ENCODE measurements at places on chromosomes 6 and 20. TPM values are rescaled to one million over a fixed set of nuclear protein-coding genes. Genes with fewer than 3 reads are reported as not detected.

GRCh38 chr6:29567991-29568390, 8.5 kb upstream of the UBD start:
- no peak overlapping the region for H3K27ac ChIP-seq
- no peak for DNase-seq
- H3K36me3 ChIP-seq = no peaks in the 10 kb centered on the region
- peaks cover 54% of the 10 kb centered on the region for H3K27me3 ChIP-seq
- no peaks in the 10 kb centered on the region for H3K4me1 ChIP-seq

DNA sequence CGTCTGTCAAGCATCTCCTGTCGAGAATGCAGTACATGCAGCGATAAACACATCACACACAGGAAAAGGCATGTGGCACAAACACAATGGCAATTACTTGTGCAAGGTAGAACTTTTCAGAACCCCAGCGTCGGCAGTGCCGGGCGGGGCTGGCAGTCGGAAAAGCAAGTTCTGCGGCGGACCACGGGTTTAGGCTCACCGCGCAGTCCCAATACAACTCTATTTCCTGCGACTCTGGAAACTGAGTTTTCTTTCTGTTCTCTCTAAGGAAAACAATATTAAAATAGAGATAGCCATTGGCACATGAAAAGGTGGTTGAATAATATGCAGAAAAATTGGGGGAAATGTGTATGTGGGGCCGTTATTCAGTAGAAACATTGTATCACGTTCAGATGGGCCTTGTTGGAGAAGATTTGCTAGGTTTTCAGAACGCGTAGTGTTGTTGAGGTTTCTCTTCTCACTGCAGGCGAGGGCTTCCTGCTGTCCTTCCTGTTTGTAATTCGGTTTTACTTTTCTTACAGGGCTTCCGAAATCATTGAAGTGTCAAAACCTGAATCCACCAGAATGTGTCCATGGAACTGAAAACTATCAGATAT, 369.5 kb downstream of the THBS2 start:
- H3K4me3 ChIP-seq = peak overlapping the region; percentile 76
- peak overlapping the region; percentile 93 for H3K27ac ChIP-seq
- peaks cover 11% of the 10 kb centered on the region for H3K4me1 ChIP-seq
- H3K36me3 ChIP-seq = no peaks in the 10 kb centered on the region

- no peak for DNase-seq
- no peaks in the 10 kb centered on the region for H3K36me3 ChIP-seq
- no peak overlapping the region for H3K4me3 ChIP-seq
- no peaks in the 10 kb centered on the region for H3K27me3 ChIP-seq
- no peak overlapping the region for H3K27ac ChIP-seq
- peaks cover 8% of the 10 kb centered on the region for H3K4me1 ChIP-seq
These were observed 191.6 kb upstream of the SNX9 start for GRCh38 chr6:157631412-157631811.

DNA sequence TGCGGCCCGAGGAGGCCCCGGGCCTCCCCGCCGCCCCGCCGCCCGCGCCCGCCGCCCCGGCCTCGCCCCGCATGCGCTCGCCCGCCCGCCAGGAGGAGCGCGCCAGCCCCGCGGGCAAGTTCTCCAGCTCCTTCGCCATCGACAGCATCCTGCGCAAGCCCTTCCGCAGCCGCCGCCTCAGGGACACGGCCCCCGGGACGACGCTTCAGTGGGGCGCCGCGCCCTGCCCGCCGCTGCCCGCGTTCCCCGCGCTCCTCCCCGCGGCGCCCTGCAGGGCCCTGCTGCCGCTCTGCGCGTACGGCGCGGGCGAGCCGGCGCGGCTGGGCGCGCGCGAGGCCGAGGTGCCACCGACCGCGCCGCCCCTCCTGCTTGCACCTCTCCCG, 1.5 kb downstream of the FOXQ1 start:
- H3K27ac ChIP-seq = no peak overlapping the region
- H3K4me3 ChIP-seq = no peak overlapping the region
- H3K4me1 ChIP-seq = peaks cover 24% of the 10 kb centered on the region
- peaks cover 9% of the 10 kb centered on the region for H3K36me3 ChIP-seq
- no peak for DNase-seq

DNA sequence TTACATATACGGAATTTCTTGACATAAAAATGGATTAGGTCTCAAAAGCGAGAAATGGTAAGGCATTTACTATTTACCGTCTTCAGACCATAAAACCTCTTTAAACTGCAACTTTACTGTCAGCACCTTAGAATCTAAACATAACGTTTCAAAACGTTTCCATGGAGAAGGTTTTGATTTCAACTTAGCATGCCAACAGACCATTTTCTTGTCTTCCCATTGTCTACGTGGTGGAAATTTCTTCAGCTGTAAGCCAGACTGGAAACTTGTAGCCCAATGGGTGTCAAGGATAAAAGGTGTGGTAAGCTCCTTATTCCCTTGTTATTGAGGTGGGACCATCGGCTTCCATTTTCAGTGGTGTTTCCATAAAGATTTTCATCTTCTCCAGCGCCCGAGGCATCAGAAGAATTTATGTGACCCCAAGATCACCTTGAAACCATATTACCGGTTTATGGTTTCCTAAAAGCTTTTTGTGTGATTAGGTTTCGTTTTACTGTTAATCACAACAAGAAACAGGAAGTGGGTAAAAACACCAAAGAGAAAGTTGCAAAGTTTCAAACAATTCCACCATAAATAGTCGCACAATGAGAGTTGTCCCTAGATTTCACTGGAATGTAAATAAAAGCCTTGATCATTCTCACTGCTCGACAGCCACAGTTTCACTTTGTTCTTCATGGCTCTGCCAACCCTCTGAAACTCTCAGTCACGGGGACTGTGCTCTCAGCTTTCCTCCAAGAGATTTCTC, 63.0 kb upstream of the CD2AP start:
- H3K4me3 ChIP-seq = peak overlapping the region; percentile 75
- peak; percentile 53 for DNase-seq

DNA sequence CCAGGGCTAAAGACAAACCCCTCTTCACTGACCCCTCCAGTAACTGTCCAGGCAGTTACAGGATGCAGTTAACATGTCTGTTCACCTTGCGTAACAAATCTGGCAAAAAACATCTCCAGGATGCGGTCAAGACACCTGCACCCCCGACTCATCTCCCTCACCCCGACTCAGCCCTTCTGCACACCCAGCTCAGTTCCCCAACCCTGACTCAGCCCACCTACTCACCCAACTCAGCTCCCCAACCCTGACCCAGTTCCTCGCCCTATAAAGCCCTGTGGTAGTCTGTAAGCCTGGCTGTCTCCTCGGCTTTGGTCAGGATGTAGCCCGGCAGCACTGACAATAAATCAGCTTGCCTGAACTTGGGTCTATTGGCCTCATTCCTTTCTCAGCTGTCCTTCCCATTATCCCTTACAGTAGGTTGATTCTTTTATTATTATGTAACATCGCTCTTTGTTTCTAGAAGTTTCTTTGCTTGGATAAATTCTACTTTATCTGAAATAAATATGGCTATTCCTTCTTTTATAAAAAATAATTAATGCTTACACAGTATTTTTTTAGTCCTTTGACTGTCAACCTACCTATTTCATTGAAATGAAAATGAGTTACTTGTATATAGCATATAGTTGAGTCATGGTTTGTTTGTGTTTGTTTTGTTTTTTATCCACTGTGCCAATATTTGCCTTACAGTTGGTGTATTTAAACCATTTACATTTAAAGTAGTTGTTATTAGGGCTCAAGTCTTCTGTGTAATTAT, 12.9 kb upstream of the ADTRP start:
- H3K27me3 ChIP-seq = no peaks in the 10 kb centered on the region
- peaks cover 9% of the 10 kb centered on the region for H3K36me3 ChIP-seq
- no peak overlapping the region for H3K4me3 ChIP-seq
- no peak for DNase-seq

DNA sequence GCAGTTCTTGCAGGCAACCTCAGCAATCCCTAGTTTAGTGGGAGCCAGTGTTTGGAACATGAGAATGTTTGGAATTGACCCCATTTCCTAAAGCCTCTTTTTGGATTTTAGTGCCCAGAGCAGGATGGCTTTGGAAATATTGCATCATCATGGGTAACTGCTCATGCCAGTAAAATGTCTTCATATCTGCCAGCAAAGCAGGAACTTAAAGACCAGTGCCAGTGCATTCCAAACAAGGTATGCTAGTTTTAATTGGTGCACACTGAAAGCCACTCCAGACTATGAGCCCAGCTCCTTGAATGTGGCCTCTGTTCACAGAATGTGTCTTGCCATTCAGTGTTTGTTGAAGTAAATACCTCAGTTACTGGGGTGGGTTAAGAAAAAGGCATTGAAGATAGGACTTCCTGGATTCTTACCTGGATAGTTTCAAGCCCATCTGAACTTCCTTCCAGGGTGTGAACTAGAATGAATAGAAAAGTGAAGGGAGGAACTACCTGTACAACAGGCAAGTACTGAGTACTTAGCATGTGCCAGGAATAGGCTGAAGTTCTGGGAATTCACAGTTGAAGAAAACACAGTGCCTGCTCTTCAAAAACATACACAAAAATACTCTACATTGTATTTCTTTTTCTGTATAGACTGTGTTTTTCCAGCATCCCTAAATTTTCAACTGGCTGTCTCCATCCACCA, 70.5 kb downstream of the COL19A1 start:
- no peaks in the 10 kb centered on the region for H3K4me1 ChIP-seq
- H3K27me3 ChIP-seq = peaks cover 8% of the 10 kb centered on the region
- no peak overlapping the region for H3K4me3 ChIP-seq
- no peak for DNase-seq

DNA sequence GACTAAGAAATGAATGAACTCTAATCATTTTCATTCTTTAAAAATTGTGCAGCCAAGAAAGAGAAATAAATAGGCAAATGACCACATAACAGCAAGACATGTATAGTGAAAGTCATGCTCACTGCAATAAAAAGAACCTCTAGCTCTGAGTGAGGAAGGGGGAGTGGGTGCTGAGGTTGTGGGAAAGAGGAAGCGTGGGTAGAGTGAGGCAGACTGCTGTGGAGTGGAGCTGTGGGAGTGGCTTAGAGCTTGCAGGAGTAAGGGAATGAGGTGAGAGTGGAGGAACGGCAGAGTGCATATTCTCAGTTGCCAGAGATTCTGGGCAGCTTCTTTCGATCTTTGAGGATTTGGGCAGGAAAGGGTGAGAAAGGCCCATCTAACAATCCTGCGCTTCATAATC, 10.4 kb downstream of the DEFB129 start:
- H3K4me3 ChIP-seq = peak overlapping the region; percentile 62
- DNase-seq = peak; percentile 17
- peaks cover 26% of the 10 kb centered on the region for H3K4me1 ChIP-seq
- no peaks in the 10 kb centered on the region for H3K36me3 ChIP-seq
- H3K27me3 ChIP-seq = peaks cover 5% of the 10 kb centered on the region

EBF4 gene
- total RNA-seq = 0.27 TPM

EFCAB8 gene
- total RNA-seq = 1.2 TPM

GGTLC1 gene
- total RNA-seq = not detected

DEFB124 gene
- not detected for total RNA-seq

OR12D3 gene
- not detected for total RNA-seq
